Lung (tissue), 17 donors: ENCODE measurements at places on chromosomes 2 and 18. TPM values are rescaled to one million over a fixed set of nuclear protein-coding genes. Genes with fewer than 3 reads are reported as not detected.

NEURL3 gene
- total RNA-seq: 1.1 TPM

- H3K36me3 ChIP-seq: no peaks in the 10 kb centered on the region
- no peak overlapping the region for H3K27ac ChIP-seq
- no peak overlapping the region for H3K4me3 ChIP-seq
- H3K27me3 ChIP-seq: no peaks in the 10 kb centered on the region
- peaks cover 18% of the 10 kb centered on the region for H3K4me1 ChIP-seq
Measured at GRCh38 chr2:96143848-96144480, 1.3 kb downstream of the DUSP2 start.

DNA sequence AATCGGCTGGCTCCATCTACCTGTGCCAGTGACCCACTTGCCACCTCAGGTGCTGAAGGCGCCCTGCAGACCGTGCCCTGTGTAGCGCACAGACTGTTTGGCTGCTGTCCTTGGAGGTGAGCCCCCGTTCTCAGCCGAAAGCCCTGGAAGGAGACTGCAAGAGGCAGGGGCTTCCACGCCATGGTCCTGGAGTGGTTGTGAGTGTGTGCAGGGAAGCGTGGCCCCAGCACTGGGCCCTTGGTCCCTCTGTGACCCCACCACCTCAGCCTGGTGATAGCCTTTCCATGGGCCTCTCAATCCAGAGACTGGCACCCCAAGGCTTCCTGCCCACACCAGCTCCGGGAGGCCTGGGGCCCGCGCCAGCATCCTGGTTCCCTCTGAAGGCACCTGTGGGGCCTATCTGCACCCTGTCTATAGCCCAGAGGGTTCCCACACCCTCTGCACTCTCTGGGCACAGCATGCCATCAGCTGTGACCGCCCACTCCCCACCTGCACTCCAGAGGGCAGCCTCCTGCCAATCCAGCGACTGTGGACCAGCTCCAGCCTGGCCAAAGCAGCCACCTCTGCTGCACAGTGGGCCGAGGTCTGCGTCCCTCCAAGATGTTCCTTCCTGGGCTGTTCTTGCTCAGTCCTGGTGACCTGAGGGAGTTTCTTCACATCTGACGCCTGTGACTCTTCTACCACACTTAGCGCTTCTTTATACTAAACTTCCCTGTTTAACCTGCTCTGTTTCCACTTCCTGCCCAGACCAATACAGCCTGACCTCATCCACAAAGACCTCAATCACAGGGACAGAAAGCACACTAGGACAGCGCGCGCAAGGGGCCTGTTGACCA lies 109.5 kb downstream of the EIPR1 start:
- H3K27ac ChIP-seq: no peak overlapping the region
- no peaks in the 10 kb centered on the region for H3K27me3 ChIP-seq
- H3K36me3 ChIP-seq: no peaks in the 10 kb centered on the region

DNA sequence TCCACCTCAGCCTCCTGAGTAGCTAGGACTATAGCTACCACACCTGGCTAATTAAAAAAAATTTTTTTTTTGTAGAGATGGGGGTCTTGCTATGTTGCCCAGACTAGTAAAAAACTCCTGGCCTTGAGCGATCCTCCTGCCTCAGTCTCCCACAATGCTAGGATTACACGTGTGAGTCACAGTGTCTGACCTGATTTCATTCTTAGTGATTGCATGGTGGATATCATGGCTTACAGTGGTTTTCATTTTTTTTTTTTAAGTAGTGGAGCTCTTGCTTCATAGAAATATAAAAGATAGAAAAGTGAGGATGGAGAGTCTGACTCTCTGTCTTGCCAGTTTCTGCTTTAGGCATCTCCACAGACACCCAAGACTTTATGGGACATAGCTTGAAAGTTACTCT lies 83.6 kb downstream of the CDC42EP3 start:
- H3K4me3 ChIP-seq: no peak overlapping the region
- no peaks in the 10 kb centered on the region for H3K27me3 ChIP-seq
- no peak overlapping the region for H3K27ac ChIP-seq
- H3K4me1 ChIP-seq: peaks cover 13% of the 10 kb centered on the region
- DNase-seq: no peak
- no peaks in the 10 kb centered on the region for H3K36me3 ChIP-seq

RNF149 gene
- 106 TPM for total RNA-seq

DNA sequence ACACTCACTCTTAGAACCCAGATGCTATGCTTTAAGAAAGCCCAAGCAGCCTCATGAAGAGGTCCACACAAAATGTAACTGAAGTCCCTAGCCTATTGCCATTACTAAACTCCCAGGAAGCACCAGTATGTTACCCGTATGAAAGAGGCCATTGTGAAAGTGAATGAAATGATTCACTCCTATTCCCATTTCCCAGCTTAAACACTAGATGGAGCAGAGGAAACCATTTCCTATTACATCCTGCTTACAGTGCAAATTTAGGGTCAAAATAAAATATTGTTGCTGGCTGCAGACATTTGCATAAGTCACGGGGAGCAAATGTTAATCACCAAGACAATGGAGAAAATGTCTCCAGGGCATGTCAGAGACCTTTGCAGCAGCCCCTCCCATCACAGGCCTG lies 989.7 kb upstream of the CRIM1 start:
- no peak for DNase-seq
- H3K27ac ChIP-seq: no peak overlapping the region
- H3K4me1 ChIP-seq: no peaks in the 10 kb centered on the region

- H3K4me1 ChIP-seq: no peaks in the 10 kb centered on the region
- H3K27ac ChIP-seq: peak overlapping the region; percentile 89
- H3K27me3 ChIP-seq: no peaks in the 10 kb centered on the region
- peak; percentile 9 for DNase-seq
- H3K4me3 ChIP-seq: no peak overlapping the region
Measured at GRCh38 chr2:216057688-216058193, 23.9 kb downstream of the PECR start.

- no peak overlapping the region for H3K4me3 ChIP-seq
- H3K36me3 ChIP-seq: no peaks in the 10 kb centered on the region
- H3K27ac ChIP-seq: no peak overlapping the region
Measured at GRCh38 chr18:31744321-31745067, 16.2 kb downstream of the SLC25A52 start.

- H3K27ac ChIP-seq: no peak overlapping the region
Measured at GRCh38 chr2:36572719-36573059, 25.3 kb downstream of the FEZ2 start.

- no peaks in the 10 kb centered on the region for H3K36me3 ChIP-seq
- no peaks in the 10 kb centered on the region for H3K4me1 ChIP-seq
- no peaks in the 10 kb centered on the region for H3K27me3 ChIP-seq
- no peak overlapping the region for H3K4me3 ChIP-seq
- DNase-seq: no peak
Measured at GRCh38 chr2:59184276-59185020, 943.3 kb upstream of the FANCL start.

GRCh38 chr2:162342321-162342720 lies 1.6 kb upstream of the GCA start:
- DNase-seq: peak; percentile 24
- H3K27me3 ChIP-seq: no peaks in the 10 kb centered on the region
- no peaks in the 10 kb centered on the region for H3K4me1 ChIP-seq
- H3K36me3 ChIP-seq: no peaks in the 10 kb centered on the region
- H3K27ac ChIP-seq: no peak overlapping the region

GRCh38 chr18:9065864-9066263 lies 36.6 kb upstream of the NDUFV2 start:
- no peak for DNase-seq
- H3K27me3 ChIP-seq: no peaks in the 10 kb centered on the region
- H3K36me3 ChIP-seq: no peaks in the 10 kb centered on the region
- H3K4me3 ChIP-seq: no peak overlapping the region

DNA sequence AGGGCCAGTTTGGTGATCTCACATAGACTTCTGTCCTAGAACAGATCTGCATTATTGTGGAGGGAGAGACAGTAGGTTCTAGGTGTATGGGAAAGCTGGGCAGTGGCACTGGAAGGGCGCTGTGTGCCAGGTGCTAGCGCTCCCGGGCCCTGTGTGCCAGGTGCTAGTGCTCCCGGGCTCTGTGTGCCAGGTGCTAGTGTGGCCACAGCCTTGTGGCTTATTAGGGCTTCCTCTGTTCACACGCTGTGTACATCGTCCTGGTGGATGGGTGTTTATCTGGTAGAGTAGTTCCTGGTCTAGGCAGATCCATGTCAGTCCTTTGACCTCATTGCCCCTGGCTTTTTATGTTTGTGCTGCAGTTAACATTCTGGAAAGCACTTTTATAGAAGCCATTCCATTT lies 263.4 kb downstream of the AGAP1 start:
- H3K27ac ChIP-seq: no peak overlapping the region
- no peaks in the 10 kb centered on the region for H3K27me3 ChIP-seq
- DNase-seq: no peak
- peaks cover 3% of the 10 kb centered on the region for H3K36me3 ChIP-seq

GRCh38 chr2:144015036-144015435 lies 504.9 kb downstream of the ZEB2 start:
- H3K27me3 ChIP-seq: no peaks in the 10 kb centered on the region
- DNase-seq: no peak
- no peak overlapping the region for H3K27ac ChIP-seq

- H3K27ac ChIP-seq: no peak overlapping the region
- H3K4me3 ChIP-seq: no peak overlapping the region
- no peak for DNase-seq
- H3K4me1 ChIP-seq: peaks cover 2% of the 10 kb centered on the region
- no peaks in the 10 kb centered on the region for H3K27me3 ChIP-seq
- H3K36me3 ChIP-seq: no peaks in the 10 kb centered on the region
Measured at GRCh38 chr2:15684161-15685039, 92.7 kb downstream of the DDX1 start.

DNA sequence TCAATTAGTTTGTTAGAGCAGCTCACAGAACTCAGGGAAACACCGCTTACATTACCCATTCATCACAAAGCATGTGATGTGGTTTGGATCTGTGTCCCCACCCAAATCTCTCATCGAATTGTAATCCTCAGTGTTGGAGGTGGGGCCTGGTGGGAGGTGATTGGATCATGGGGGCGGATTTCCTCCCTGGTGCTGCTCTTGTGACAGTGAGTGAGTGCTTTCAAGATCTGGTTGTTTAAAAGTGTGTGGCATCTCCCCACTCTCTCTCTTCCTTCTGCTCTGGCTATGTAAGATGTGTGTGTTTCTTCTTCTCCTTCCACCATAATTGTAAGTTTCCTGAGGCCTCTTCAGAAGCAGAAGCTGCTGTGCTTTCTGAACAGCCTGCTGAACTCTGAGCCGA lies 63.5 kb upstream of the AGPS start:
- no peak overlapping the region for H3K27ac ChIP-seq
- H3K27me3 ChIP-seq: no peaks in the 10 kb centered on the region
- H3K36me3 ChIP-seq: no peaks in the 10 kb centered on the region

- H3K36me3 ChIP-seq: peaks cover 18% of the 10 kb centered on the region
- DNase-seq: peak; percentile 45
- no peaks in the 10 kb centered on the region for H3K27me3 ChIP-seq
- H3K27ac ChIP-seq: peak overlapping the region; percentile 37
- H3K4me1 ChIP-seq: peaks cover 21% of the 10 kb centered on the region
Measured at GRCh38 chr2:219243291-219243761, 1.9 kb downstream of the GLB1L start.

DNA sequence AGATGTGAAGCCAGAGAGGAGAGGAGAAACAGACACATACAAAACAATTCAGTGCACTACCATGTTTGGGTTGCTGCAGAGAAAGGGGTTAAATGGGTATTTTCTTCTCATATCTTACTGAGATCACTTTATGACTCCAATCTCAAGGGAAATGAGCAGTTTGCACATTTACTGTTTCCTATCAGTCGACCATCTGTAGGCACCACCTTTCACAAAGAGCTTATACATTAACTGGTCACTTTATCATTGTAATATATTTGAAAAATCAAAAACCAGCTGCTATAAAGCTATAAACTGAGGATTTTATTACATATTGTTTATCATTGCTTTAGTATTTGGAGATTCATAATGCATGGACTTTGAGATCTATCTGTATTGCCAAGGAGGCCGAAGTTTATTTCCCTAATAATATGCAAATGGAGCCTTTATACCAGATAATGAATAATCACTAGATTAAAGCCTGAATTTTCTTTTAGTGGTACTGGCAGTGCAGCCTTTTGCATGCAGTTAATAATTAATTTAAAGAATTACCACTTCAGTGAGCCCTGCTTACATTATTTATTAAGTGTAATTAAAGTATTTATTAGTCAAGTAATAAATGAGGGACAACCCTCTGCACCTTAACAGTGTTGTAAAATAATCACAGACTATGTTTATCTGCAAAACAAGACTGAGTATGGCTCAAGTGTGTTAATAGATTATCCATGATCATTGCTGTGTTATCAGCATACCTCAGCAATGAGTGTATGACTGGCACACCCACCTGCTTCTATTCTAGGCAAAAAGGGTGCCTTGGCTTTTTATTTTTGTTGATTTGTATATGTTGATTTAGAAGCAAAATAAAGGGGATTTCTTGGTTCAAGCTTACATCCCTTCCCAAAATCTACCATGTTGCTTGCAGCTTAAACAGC lies 167.7 kb upstream of the SLC14A2 start:
- no peaks in the 10 kb centered on the region for H3K27me3 ChIP-seq
- H3K27ac ChIP-seq: no peak overlapping the region
- H3K4me1 ChIP-seq: peaks cover 19% of the 10 kb centered on the region

SMAD4 gene
- 86.5 TPM for total RNA-seq

- no peaks in the 10 kb centered on the region for H3K27me3 ChIP-seq
- H3K27ac ChIP-seq: no peak overlapping the region
- no peaks in the 10 kb centered on the region for H3K4me1 ChIP-seq
- no peaks in the 10 kb centered on the region for H3K36me3 ChIP-seq
Measured at GRCh38 chr18:29838556-29838955, 1204.0 kb downstream of the DSC3 start.

DNA sequence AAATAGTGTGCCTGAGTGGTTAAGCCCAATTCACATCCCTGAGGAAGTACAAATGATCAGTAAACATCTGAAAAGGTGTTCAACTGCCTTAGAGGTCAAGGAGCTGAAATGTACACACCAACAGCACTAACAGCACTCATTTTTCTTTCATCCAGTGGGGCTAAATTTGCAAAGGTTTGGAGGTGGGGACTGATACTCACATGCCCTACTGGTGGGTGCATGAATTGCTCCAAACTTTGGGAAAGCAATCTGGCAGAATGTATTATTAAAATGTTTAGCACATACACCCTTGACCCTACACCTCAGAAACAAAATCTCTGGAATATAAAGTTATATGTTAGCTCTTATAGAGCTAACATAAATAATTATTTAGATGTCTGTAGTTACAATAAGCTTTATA lies 19.0 kb upstream of the FAM178B start:
- H3K27ac ChIP-seq: no peak overlapping the region
- no peaks in the 10 kb centered on the region for H3K27me3 ChIP-seq
- H3K36me3 ChIP-seq: no peaks in the 10 kb centered on the region
- H3K4me3 ChIP-seq: no peak overlapping the region
- DNase-seq: no peak

GRCh38 chr2:28664120-28664842 lies 87.3 kb upstream of the PPP1CB start:
- peaks cover 22% of the 10 kb centered on the region for H3K4me1 ChIP-seq
- H3K27me3 ChIP-seq: no peaks in the 10 kb centered on the region
- no peak overlapping the region for H3K4me3 ChIP-seq
- no peak overlapping the region for H3K27ac ChIP-seq
- peak; percentile 71 for DNase-seq

DNA sequence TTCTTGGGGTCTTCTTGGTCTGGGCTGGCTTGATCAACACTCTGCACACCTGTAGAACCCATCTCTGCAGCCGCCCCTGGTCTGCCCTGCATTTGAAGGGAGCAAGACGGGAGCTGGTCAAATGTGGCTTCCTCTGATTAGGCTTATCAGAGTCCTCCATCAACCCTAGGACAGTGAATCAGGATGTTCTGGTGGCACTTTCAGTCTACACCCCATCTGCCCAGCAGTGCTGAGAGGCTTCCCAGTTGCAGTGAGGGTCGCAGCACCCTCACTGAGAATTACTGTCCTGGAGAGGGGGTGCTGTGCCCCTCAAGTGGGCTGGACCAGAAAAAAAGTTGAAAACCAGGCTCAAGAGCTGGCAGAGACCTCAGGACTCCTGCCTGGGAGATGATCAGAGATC lies 152.9 kb downstream of the DYSF start:
- H3K4me3 ChIP-seq: no peak overlapping the region
- peaks cover 5% of the 10 kb centered on the region for H3K4me1 ChIP-seq
- no peak overlapping the region for H3K27ac ChIP-seq
- H3K27me3 ChIP-seq: no peaks in the 10 kb centered on the region

IL37 gene
- not detected for total RNA-seq
